Aorta (tissue), 5 donors: ENCODE measurements at places on chromosomes 4 and X. TPM values are rescaled to one million over a fixed set of nuclear protein-coding genes. Genes with fewer than 3 reads are reported as not detected.

Gene APBB2
- 101 TPM for total RNA-seq

Gene NEXMIF
- total RNA-seq: 4.1 TPM

Gene GPR50
- total RNA-seq: not detected

Gene MTTP
- 0.65 TPM for total RNA-seq

Gene CT47B1
- total RNA-seq: not detected

Gene RADX
- total RNA-seq: 2.2 TPM

Gene SLITRK4
- total RNA-seq: 3.3 TPM

Gene MAGEA12
- not detected for total RNA-seq

- no peak for DNase-seq
Measured at GRCh38 chrX:2717312-2717711, 26.2 kb downstream of the CD99 start.

GRCh38 chr4:136017556-136017955 lies 1514.7 kb downstream of the PCDH18 start:
- DNase-seq: no peak

DNA sequence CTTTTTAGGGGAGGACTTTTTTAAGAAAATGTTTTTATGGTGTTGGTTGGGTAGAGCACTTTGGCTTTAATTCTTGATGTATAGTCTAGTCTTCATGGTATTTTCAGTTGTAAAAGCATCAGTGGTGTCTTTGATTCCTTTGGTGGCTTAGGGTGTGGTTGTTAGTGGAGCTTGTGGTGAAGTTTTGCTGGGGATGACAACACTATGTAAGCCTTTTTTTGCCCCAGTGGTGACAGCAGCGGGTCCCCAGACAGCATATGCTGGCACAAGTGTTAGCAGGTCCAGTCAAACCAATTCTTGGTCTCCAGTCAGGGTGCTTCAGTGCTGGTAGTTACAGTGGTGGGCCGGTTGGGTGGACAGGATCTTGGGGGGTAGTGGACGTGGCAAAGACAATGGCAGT lies 52.0 kb downstream of the CHIC1 start:
- no peak for DNase-seq

GRCh38 chr4:87392183-87392582 lies 1.2 kb upstream of the HSD17B11 start:
- no peak for DNase-seq

GRCh38 chrX:29553542-29553941 lies 661.8 kb upstream of the MAGEB2 start:
- no peak for DNase-seq

GRCh38 chr4:187565416-187565815 lies 430.2 kb upstream of the ZFP42 start:
- DNase-seq: no peak

GRCh38 chr4:74006009-74006476 lies 7.6 kb upstream of the CXCL5 start:
- DNase-seq: no peak

GRCh38 chrX:31181377-31182000 lies 109.6 kb upstream of the FTHL17 start:
- DNase-seq: no peak

GRCh38 chr4:10738826-10739489 lies 54.4 kb upstream of the CLNK start:
- no peak for DNase-seq

- no peak for DNase-seq
Measured at GRCh38 chr4:27836523-27836922, 975.9 kb downstream of the STIM2 start.
